Globus pallidus (tissue), 1 donor: ENCODE measurements at places on chromosomes 1 and 21.
A peak's percentile ranks its signal among the peaks of the same experiment; 100 is the strongest.

DNA sequence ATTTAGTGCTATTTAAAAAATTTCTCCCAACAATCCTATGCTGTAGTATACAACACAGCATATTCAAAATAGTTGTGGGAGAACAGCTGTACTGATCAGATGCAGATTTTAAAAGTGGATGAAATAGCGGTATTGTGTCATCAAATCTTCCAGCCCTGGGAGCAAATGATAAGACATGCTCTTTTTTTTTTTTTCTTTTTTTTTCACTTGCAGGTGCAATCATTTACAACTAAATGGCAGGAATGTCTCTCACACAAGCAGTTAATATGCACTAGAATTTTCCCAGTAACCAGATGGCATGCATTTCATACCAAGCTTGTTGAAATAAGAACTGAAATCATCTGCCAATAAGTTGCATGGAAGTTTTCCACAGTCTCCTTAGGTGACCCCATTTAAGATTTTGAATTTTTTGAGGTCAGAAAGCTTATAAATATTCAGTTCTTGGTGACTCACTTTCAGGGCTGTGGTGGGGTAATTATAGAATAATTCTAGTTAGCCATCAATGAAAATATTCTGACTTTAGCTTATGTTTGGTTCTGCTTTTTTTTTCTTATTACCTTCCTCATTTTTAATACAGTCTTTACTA lies 623.9 kb upstream of the NR5A2 start:
- DNase-seq: no peak

DNA sequence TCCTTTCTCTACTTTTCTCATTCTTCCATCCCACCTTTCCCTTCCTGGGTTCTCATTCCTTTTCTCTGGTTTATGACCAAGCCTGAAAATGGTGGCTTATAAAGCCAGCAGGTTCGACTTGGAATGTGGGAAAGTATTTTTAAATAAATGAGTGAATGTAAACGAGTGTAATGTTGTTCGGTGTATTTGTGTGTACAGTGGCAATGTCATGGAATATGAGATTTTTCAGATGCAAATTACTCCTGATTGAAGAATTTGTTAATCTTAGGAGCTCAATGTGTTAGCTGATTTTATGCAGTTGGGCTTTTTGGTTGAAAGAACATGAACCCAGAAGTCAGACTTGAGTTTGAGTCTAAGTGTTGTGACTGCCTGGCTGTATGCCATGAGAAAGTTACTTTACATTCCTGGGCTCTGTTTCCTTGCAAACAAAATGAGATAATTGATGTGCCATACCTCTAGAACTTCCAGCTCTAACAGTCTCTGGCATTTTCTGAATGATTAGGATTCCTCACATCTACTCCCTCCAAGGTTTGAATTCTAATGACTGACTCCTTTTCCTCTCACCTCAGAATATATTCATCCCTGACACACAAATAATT lies 6.6 kb downstream of the SGIP1 start:
- no peak for DNase-seq

DNA sequence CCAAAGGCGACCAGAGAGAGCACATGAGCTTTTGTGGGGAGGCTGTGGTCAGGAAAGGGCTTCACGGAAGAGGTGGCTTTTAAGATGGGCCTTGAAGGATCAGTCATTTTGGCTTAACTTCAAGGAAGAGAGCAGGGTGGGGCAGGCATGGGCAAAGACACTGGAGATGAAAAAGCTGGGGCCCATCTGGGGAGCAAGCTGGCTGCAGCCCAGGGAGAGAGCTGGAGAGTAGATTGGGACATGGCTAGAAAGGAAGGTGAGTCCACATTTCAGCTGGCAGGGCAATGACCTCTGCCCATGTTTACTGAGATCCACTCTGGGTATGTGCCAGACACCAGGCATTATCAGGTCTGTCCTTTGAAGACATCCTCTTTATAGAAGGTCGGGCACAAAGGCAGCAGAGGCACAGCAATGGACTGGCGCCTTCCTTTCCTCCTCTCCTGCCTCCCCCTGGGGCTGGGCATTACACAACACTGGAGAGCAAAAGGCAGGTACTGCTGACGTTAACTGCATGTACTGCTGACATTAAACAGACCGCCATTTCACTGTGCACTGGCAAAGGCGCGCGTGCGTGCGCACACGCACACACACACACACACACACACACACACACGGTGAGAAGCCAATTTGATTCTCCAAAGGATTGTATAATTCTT lies 2.2 kb upstream of the UBXN10 start:
- DNase-seq: no peak

DNA sequence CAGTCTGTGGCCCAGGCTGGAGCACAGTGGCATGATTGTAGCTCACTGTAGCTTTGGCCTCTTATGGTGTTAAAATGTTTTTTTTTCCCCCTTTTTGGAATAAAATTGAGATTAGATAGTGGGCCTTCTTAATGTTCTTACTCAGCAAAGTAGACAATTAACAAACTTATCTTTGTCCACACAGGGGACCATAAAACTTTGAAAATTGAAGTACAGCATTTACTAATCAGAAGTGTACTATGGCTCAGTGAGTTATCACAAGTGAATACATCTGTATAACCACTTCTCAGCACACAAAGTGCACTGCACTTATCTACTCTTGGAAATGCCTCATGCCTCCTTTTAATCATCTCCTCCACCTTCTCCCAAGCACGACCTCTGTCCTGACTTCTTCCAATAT lies 218.9 kb downstream of the PRDM2 start:
- DNase-seq: no peak

DNA sequence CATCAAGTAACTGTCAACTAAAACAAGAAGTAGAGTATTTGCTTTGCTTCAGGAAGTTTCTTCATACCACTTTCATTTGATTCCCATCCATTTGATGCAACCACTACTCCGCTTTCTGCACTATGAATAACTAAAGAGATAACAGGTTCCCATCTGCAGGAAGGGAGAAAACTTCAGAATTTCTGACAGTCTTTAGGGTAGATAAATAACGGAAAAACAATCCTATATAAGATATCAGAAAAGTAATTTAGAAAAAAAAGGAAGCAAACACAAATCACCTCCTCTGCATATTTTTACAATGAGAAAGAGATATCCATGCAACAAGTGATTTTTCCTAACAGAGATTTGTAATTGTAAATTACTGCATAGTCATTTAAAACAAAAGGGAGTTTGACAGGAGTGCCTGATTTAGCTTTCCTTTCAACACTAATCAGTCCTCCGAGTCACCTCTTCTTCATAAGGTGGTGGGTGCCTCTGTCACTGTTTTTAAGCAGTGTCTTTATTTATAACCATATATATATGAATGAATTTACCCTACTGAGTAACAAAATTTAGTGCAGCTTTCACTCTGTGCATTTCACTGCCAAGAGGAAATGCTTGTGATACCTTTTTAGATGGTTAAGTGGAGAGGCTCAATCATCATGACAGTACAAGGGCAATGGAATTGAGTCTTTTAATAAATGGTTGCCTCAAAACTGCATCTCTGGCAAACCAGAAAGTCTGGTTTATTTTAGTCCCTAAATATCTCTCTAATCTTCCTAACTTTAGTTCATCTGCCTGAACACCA lies 1920.4 kb downstream of the MRPL39 start:
- DNase-seq: no peak

GRCh38 chr1:229710746-229711145 lies 84.7 kb downstream of the URB2 start:
- DNase-seq: no peak

DNA sequence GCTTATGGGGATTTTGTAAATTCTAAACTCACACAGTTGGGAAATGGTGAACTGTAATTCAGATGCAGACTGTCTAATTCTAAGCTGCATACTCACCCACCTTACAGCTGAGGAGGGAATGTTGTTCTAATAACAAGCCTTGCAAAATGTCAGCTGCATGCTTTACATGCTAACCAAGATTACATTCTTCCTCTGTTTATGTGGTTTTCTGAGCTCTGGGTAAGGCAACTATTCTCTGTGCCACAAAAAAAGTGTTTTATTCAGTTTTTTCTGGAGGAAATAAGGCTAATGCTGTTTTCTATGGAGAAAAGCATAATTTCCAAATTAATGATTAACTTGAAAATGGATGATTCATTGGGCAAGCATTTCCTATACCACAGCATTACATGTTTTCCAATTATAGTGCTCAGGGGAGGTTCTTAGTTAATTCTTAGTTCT lies 64.9 kb downstream of the RGS13 start:
- no peak for DNase-seq

DNA sequence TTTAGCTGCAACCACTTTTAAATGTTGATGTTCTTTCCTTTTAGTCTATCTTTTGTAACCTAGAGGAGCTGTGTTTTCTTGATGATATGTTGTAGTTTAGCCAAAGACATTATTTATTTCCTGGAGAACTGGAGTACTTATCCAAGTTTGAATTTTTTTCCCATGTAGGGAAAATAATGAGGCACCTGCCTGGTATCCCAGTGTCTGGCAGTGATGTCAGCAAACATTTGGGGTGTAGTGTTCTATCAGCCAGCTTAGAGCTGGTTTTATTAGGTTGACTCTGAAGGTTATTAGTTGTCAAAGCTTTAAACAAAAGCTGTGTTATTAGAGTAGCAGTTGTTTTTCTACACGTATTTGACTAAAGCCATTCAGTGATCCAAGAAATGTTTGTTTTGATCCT lies 3.2 kb downstream of the CTPS1 start:
- no peak for DNase-seq

DNA sequence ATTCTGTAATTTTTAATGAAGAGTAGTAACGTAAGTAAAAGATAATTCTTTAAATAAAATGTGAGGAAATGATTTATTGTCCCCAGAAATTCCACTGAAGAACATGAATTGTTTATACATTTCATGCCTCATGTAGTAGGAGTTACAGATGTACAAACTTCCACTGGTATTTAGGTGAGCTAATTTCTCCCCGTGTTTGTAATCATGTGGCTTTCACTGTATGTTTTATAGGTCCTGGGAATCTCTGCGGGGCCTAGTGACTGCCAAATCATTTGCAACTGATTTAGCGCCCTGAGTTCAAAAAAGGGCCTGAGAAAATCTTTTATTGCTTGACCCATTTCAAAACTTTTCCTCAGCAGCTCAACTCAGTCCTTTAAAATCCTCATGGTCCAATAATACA lies 30.5 kb upstream of the FASLG start:
- DNase-seq: no peak

DNA sequence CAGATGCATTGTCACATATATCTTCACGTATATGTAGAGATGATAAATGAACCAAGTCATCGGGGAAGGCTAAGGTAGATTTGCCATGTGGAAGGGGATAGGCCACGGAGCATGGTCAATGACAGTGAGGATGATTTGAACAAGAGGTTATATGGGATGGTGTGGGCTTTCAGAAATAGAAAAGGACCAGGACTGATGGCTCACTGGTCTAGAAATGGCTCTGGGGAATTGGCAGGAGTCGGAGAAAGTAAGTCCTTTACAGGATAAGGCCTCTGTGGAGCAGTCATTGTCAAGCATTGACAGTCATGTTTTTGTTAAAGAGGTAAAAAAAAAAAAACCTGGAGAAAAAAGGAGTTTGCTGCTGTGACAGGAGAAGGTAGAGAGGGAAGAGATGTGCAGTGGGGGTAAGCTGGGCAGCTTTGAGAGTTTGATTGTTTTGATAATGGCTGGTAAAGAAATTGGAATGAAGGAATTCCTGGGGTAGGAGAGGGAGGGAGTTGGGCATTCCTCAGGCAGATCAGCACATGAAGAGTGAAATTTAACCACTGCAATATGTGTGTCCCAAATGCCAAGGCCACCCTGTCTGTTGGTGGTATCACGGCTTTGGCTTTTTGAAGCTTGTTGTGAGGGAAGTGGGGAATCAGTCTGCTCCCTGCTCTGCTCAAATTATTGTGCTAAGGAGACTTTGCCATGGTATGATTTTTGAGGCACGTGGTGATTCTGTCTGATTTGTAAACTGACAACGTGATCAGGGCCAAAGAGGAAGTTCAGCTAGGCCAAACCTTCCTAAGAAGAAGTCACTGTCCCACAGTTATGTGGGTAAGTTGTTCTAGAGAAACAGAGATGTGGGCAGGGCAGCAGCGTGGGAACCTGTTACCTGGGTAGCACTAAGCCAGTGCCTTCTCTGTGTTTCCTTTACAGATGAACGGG lies 26.0 kb downstream of the MACF1 start:
- DNase-seq: no peak

GRCh38 chr1:107016376-107016978 lies 40.0 kb upstream of the PRMT6 start:
- no peak for DNase-seq

- DNase-seq: no peak
Observed at GRCh38 chr1:150072959-150073358, 5.4 kb downstream of the VPS45 start.

DNA sequence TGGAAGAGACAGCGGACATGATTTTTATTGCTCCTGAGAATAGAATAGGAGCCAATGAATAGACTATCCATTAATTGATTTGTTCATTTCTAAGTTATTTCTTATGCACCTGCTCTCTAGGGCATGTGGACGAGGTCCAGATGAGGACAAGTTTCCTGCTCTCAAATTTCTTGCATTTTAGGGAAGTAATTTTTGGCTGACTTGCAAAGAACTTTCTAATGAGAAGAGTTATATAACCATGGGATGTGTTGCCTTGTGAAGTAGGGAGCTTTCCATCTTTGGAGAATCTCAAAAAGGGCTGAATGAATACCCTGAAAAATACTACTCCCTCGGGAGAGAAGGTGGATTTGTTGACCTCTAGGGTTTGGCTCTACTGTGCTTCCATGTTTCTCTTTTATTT lies 243.0 kb downstream of the KIF26B start:
- DNase-seq: peak; percentile 14

DNA sequence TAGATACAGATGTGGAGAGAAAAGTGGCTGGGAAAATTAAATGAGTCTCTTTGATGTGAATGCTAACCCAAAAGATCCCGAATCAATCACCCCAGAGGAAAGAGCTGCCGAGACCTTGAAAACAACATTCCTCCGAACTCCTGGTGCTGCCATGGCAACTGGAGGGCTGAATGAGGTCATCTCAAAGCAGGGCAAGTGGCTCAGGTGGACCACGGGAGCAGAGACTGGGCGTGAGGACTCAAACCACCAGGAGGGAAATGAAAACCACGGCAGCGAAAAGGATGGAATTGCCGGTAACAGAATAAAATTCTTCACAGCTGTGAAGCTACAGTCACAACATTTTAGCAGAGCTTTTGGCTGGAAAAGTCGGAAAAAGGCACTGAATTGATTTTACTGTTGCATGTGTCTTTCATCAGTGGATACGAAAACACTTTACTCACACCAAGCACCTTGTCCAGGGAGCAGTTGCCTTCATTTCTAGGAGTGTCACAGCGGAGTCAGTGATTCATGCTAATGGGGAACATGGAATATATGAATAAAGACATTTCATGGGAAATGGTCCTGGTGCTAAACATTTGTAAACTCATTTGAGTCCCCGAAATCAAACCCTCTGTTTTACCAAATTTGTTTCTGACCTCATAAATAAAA lies 23.2 kb upstream of the BECN2 start:
- peak; percentile 15 for DNase-seq

DNA sequence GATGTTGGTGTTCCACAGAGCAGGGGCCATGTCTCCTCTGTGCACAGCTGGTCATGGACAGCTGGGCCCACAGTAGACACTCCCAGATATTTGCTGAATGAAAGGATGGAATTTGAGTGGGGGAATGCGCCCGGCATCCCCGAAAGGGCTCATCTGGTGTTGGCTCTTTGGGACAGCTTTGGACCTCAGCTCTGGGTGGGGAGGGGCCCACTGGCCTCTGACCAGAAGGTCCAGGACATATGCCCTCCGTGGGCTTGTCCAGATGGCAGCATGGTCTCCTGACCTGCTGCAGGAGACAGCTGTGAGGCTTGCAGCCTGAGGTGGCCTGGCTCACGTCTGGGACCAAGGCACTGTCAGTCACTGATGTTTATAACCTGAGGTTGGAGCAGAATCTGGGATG lies 160.4 kb upstream of the AJAP1 start:
- DNase-seq: no peak
